Ammon's horn (tissue), 1 donor: ENCODE measurements at places on chromosomes 7 and 10.

DNA sequence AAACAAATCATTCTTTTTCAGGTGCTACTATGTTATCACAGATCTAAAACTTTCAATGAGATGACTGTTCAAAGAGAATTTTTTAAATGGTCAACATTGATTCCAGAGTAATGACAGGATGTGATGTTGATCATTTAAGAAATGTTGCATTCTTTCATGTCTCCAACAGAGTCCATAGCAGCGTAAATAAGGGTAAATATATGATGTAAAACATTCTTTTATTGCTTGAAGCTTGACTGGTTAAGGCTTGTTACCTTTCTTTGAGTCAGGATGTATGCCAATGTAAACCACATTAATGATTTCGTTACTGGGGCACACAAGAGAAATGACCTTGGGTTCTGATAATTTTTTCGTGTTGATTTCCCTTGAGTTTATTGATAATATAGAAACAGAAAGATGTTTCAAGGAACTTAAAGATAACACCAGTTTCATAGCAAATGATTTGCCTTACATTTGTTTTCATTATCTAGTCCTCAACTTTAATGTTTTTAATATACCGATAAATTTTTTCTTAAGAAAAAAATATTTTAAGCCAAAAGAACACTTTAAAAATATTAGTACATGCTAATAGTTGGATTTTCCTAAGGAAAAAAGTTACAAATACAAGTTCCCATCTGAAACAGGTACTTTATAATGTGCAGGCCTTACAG lies 3.5 kb downstream of the STK17A start:
- DNase-seq = no peak

GRCh38 chr10:101783736-101784118 lies 481 bp upstream of the NPM3 start:
- DNase-seq = no peak

DNA sequence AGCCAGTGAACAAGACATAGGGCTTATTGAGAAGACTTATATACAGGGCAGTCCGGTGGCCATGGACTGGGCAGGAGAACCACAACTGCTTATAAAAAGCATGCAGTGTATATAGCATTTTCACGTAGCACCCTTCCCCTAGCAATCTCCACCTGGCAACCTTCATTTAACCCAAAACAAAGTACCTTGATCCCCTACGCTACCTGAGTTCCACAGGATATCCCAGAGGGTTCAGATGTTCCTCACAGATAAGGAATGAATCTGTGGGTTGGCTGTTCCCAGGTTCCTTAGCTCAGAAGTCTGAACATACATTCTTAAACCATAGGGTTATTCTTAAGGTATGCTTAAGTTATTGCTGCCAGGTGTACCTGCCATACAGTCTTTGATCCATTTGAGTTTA lies 22.0 kb upstream of the TNKS2 start:
- no peak for DNase-seq

DNA sequence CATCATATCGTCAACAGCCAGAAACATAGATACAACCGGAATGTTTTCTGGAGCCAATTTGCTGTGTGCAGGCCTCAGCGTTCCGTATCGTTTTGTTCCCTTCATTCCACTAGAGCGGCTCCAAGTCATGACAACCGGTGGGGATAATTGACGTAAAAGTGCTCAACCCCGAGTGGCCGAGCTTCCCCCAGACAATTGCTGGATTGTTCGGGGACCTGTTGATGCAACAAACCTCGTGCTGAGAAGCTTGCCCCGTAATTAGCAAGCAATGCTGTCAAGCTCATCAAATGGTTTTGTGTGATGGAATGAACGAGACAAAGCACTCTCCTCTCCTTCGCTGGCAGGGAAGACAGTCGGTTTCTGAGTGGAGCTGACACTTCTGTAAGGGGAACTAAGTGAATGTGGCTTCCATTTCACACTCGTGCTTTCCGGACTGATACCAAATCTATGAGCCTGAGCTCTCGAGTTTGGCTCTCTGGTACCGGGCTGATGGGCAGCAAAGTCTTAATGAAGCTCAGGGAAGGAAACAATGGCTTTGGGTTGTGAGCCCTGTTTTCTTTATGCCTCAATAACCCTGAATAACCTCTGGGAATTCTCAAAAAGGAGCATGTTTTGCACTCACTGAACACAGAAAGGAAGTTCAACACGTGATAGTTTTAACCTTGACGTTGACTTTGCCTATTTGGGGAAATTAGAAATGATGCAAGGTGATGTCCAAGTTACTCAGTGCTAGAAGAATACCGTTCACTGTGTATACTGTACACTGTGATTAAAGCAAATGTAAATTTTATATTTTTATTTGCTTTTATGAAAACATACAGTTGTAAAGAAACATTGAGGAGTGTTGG lies 220.5 kb downstream of the BAMBI start:
- peak; percentile 77 for DNase-seq

DNA sequence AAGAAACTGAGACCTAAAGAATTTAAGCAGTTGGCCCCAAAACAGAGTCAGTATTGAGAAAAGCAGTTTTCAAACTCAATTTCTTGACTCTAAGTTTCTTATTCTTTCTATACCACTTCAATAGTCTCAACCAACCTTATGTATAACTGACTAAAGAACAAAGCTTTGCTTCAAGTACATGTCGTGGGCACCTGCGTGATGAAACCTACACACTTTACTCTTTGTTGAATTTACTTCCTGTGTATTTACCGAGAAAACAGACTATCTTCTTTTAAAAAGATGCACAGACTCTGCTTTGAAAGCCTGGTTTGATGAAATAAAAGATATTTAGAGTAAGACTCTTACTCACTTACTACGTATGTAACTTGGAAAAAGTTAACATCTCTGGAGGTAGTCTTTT lies 297.2 kb upstream of the CDC14C start:
- DNase-seq = no peak
